Left renal cortex interstitium (tissue), 4 donors: ENCODE measurements at places on chromosomes 2 and 18.

DNA sequence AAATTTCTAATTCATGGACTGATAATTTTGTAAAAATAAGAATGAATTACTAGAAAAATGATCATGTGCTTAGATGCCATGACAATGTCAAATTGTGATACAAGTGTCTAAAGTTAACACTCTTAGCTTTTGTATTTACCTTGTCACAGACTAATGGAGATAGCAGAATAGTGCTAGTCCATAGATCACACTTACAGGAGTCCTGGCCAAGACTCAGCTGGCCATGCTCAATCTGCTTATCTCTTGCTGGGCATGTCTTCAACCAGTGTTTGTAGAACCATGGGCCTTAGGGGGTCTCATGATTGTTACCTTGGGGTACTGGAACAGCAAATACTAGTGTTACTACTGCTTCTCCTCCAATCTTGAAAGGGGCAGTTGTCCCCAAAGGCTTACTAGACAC is 44.0 kb downstream of the TET3 start:
- DNase-seq: no peak

GRCh38 chr2:44118257-44118656 is 50.4 kb upstream of the PPM1B start:
- DNase-seq: no peak

- no peak for DNase-seq
Observed at GRCh38 chr2:68039317-68039716, 23.5 kb downstream of the C1D start.

GRCh38 chr2:101446869-101447268 is 28.0 kb downstream of the RFX8 start:
- DNase-seq: no peak

DNA sequence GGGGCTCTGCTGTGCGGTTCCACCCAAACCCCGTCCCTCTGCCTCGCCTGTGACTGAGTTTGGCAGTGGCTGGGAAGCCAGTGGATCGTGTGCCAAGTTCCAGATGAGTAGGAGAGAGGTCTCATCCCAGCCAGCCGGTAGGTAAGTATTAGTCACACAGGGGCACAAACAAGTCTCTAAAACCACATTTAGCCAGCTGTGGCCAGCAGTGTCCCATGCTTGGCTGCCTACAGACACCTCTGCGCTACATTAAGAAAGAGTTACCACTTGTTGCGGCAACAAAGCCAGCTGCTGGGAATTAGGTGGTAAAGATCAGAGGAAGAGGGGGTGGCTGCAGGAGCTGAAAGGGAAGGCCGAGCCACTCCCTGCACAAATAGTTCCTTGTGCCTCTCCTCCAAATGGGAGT is 81.2 kb downstream of the GATA6 start:
- no peak for DNase-seq

GRCh38 chr18:62258616-62259015 is 66.5 kb upstream of the TNFRSF11A start:
- DNase-seq: no peak

DNA sequence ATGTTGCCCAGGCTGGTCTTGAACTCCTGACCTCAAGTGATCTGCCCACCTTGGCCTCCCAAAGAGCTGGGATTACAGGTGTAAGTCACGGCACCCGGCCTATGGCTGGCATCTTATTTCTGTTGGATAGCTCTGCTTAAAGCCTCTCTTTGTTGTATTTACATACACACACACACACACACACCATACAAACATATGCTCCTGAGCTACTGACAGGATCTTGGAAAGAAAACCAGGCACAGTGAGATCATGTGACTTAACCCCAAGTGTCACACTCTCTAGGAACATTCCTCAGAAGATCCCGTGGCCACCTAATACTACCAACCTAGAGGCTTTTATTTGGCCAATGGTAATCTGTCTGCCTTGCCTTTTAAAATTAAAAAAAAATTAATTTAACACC is 85.1 kb upstream of the HAAO start:
- no peak for DNase-seq

GRCh38 chr2:233218836-233219235 is 32.6 kb upstream of the ATG16L1 start:
- DNase-seq: no peak

DNA sequence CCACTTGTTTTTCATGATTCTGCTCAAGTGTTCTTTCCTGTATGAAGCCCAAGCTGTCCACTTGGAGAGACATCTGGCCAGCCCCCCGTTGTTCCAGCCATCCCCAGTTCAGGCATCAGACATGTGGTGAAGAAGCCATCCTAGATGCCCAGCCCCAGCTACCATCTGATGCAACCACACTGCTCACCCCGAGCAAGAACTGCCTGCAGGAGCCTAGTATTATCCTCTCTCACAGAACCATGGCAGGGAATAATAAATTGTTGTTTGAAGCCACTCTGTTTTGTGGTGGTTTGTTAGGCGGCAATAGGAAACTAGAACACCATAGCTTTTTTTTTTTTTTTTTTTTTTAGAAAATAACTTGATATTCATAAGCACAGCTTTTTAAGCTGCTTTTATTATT is 19.5 kb upstream of the DARS1 start:
- DNase-seq: no peak

- no peak for DNase-seq
Observed at GRCh38 chr2:98457045-98457696, 12.5 kb downstream of the INPP4A start.

GRCh38 chr2:173550143-173550542 is 195.5 kb downstream of the CDCA7 start:
- DNase-seq: no peak

GRCh38 chr2:196592911-196593881 is 46.3 kb upstream of the CCDC150 start:
- peak; percentile 34 for DNase-seq

GRCh38 chr2:229090225-229090624 is 180.9 kb downstream of the PID1 start:
- no peak for DNase-seq

DNA sequence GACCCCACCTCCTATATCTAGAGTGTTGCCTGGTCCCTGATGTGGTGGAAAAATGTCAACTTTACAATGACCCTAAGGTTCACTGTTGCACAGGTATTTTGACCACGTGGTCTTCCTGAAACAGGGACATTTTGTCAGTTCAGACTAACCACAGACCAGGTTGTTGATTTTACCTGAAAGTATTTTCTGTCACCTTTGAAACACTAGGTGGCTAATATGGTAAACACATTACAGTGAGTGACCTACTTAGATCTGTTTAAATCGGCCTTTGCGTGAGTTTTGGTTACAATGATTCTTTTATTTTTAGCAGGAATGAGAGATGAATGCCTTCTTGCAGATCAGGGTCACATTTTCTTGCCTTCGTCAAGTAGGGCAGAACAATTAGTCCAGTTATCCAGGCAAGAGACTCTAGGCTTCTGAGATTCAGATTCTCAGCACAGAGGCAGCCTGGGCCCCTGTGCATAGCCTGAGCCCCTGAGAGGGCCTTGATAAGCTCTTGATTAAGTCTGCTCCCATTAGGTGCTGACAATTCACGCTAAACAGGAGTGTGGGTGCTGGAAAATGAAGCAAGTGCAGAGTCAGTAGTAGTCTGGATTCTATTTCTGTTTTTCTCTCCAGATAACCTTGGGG is 226.2 kb downstream of the KCNS3 start:
- no peak for DNase-seq

GRCh38 chr2:199811346-199811745 is 39.6 kb downstream of the FTCDNL1 start:
- no peak for DNase-seq

- DNase-seq: no peak
Observed at GRCh38 chr2:113972766-113973165, 82.9 kb downstream of the ACTR3 start.

- no peak for DNase-seq
Observed at GRCh38 chr2:8412586-8412985, 269.3 kb upstream of the ID2 start.

DNA sequence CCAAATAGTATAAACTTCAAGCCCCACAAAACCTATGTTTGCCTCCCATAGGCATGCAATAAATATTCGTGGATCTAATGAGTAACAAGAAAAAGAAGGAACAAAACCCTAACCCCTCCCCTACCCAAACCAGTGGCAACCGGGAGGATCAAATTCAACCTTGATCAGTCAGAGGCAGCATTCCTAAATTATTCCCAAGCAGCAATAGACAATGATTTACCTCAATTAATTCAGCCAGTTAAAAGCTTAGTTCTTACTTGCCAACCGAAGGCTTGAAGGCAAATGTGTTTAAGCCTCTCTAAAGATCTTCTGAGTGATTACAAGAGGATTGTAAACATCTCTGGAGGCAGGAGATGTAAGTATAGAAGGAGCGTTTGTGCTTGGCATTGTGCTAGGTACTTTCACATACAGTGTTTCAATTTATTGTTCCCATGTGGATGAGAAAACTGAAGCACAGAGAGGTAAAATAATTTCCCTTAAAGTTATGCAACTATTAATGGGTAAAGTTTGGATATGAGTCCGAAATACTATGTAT is 197.7 kb downstream of the MTX2 start:
- no peak for DNase-seq

GRCh38 chr2:28413152-28413898 is 20.7 kb downstream of the FOSL2 start:
- DNase-seq: no peak

GRCh38 chr18:51617167-51617566 is 419.7 kb upstream of the MEX3C start:
- no peak for DNase-seq

GRCh38 chr18:40897884-40898283 is 1057.2 kb upstream of the PIK3C3 start:
- DNase-seq: no peak

DNA sequence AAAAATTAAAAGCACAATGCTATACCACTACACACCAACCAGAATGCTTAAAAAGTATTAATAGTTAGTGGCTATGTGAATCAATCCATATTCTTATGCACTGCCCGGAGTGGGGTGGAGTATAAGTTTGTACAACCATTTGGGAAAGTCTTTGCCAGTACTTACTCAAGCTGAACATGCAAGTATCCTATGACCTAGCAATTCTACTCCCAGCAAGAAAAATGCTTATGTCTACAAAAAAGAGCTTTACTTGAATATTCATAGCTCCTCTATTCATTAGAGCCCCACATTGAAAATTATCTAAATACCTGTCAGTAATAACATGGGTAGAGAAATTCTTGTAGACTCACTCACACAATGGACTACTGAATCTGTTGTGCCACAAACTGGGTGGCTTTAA is 21.4 kb upstream of the CNOT11 start:
- no peak for DNase-seq

DNA sequence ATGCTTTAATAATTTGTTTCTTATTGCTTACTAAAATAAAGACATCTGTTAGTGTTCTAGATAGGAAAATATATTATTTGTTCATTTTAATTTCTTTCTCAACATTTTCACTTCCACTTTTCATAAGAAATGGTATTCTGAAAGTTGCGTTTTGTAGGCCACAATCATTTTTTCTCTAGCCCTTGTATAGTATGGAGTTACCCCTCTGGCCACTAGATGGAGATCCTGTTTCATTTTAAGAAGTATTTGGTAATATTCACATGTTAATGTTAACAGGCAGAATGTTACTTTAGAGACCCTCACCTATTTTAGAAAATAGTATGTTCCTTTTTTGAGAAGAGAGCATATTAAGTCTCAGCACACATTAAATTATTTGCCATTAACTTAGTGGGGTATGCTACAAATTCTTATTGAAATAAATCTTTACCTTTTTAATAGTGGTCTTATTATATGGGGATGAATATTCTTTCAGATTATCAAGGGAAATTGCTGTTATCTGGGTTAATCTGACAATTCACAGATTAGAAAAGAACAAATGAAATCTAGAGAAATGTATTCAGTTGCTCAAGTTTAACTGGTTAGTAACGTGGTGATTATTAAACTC is 73.9 kb upstream of the TTC27 start:
- peak; percentile 20 for DNase-seq

DNA sequence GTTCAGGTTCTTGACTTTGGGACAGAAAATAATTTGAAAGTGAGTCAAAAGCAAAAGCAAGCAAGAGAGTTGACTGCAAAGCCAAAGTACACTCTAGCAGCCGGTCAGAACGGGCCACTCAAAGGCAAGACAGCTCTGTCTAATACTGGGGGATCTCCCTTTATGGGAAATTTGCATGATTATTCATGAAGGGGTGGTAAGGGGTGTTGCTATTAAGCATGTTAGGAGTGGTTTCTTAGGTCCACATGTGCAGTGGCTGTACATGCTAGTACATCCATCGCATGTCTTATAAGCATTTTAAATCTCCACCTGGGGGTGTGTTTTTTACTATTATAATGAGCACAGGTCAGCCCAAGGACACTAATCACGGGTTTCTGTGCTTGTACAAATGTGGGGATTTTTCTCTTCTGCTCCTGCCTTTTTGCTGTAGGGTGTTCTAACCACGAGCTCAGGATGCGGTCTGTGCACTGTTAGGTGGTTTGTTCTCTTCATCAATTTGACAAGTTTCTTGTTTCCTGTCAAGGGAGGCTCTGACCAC is 60.2 kb upstream of the SPP2 start:
- DNase-seq: no peak

DNA sequence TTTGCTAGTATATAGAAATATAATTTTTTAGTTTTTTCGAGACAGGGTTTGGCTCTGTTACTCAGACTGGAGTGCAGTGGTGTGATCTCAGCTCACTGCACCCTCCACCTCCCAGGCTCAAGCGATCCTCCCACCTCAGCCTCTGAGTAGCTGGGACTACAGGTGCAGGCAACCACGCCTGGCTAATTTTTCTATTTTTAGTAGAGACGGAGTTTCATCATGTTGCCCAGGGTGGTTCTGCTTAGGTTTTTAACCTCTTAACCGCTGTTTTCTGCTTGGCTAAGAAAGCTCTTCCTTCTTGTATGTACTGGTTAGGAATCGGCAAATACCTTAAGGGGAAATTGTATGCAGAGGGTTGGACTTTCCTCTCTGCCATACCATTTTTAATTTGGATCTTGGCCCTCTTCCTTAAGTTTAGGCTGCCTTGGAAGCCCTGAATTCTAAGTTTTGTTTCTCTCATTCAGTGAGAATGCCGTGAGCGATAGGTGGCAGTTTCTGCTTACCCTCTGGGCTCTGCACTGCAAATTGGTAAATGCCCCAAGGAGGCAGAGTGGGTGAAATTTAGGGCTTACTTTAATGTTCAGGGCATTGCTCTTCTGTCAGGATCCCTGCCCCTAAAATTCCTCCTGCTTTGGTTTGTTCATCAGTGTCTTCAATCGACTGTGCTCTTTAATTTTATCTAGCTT is 32.3 kb downstream of the EML6 start:
- no peak for DNase-seq

GRCh38 chr2:105186967-105187498 is 54.5 kb upstream of the GPR45 start:
- no peak for DNase-seq

DNA sequence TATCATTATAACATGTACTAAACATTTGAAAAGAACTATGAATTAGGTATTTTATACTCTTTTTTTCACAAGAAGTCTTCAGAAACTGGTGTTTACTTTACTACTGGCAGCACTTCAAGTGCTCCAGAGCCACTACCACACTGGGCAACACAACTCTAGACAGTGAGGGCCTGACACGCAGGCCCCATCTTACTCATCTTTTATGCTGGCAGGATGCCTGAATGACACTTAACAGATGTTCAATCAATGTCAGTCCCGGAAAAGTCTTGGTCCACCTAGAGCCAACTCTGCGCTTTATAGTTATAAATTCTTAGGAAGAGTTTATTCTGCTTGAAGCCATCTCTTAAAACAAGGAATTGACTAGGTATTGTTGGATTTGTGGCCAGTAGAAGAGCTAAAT is 8.7 kb upstream of the WIPF1 start:
- no peak for DNase-seq

- DNase-seq: no peak
Observed at GRCh38 chr2:127619877-127620705, 25.9 kb upstream of the GPR17 start.

- DNase-seq: no peak
Observed at GRCh38 chr18:32383050-32383819, 87.4 kb downstream of the GAREM1 start.

GRCh38 chr2:194104687-194105086 is 1552.3 kb upstream of the SLC39A10 start:
- no peak for DNase-seq
